ENCODE measurements at places on chromosomes 3 and 15.

- no peak for DNase-seq
Observed at GRCh38 chr3:58204720-58205119, 6.1 kb downstream of the DNASE1L3 start.

DNA sequence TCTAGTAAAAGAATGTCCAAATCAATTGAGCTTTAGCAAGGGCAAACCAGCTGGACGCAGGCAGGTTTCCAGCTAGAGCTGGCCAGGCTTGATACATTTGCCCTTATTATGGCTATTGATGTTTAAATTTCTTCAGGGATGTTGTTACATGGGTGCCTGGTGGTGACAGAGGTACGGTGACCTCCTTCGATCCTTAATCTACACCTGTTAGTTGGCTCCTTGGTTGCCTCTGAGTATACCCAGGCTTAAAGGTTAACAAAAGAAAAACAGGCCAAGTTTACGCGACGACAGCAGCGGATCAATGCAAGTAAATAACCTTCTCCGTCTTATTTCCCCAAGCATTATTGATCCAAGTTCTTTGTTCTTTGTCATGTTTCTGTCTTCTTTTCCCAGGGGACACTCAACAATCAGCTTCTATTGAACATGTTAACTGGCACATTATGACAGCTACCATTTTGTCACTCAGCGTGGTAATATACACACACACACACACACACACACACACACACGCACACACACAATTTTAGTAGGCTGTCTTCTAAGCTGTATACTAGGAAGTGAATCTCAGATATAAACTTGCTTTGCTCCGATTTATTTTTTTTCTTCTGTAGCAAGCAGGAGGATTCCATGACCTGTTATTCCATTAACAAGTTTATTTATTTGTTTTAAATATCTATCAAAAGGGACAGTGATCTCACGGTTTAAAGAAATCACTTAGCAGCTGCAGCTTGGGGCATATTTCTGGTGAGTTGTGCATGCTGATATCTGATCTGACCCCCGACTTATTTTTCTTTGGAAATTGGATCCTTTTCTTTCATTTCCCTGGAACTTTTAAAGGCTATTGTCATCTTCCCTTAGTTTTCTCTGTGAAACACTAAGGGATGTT lies 844.7 kb downstream of the MCTP2 start:
- DNase-seq: no peak

GRCh38 chr3:146058241-146058640 lies 102.7 kb downstream of the PLOD2 start:
- DNase-seq: no peak

GRCh38 chr15:55703873-55704301 lies 39.1 kb downstream of the PRTG start:
- no peak for DNase-seq

GRCh38 chr3:63142681-63143080 lies 135.4 kb upstream of the SYNPR start:
- no peak for DNase-seq

- DNase-seq: no peak
Observed at GRCh38 chr3:48215466-48215865, 7.8 kb upstream of the CAMP start.

GRCh38 chr3:190680691-190681090 lies 166.8 kb downstream of the IL1RAP start:
- no peak for DNase-seq

DNA sequence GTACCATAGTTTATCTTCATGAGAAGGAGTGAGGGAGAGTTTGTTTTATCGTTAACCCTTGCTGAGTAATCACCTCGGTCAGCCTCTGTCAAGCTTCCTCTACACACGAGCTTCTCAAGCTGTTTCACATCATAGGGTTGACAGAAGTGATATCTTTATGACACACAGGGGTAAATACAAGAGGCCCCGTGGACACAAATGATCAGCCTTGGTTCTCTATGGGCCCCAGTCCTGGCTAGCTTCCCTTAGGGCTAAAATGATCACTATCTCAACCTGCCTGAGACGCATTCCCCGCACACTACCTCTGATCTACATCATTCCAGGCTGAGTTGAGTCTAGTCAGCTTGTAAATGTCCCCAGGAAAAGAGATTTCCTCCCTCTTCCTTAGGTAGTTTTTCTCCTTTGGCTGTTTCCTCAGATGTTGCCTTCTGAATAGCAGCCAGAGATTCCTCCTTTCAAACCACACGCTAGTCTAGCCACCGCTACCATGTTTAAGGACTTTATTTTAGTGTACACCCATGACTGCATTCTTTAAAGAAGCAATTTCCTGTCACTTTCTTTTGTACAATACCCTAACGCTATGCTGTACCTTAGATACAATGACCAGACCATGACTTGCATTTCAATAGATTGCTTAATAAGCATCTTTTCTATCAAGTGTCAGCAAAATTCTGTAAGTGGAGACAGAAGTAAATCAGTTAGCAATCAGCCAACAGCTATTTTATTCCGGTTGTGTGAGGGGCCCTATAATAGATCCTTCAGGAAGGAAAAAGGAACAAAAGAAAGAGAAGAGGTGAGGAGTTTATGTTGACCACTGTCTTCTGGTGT lies 35.1 kb upstream of the PPARG start:
- no peak for DNase-seq

- no peak for DNase-seq
Observed at GRCh38 chr3:157746391-157746790, 243.2 kb upstream of the VEPH1 start.

DNA sequence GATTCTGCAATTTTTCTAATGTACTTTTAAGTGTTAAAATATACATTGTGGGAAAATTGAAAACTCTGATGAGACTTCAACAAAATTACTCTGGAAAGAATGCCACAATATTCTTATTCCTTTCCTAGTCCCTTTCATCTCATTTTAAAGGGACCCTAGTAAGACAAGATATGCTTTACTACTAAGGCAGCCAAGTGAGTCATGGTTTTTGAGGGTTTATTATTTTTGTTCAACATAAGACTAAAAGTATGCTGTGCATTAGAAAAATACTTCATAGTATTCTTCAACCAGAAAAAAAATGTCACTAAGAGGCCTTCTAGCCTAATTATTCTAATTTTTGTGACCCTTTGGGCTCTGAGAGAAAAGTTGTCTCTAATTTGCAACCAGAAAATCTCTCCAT lies 7.4 kb downstream of the IL12A start:
- no peak for DNase-seq
